ENCODE measurements at places on chromosomes 13 and 19.

DNA sequence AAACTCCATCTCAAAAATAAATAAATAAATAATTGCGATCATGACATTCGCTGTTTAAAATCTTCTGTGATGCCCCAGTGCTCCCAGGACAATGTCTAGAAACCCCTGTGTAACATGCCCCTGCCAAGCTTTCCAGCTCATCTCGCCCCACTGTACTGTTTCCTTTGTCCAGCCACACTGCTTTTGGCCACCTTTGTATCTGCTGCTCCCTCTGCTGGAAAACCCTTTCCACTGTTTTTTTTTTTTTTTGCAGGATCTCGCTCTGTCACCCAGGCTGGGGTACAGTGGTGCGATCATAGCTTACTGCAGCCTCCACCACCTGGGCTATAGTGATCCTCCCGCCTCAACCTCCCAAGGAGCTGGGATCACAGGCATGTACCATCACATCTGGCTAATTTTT lies 7.5 kb downstream of the PLAUR start:
- DNase-seq = no peak

DNA sequence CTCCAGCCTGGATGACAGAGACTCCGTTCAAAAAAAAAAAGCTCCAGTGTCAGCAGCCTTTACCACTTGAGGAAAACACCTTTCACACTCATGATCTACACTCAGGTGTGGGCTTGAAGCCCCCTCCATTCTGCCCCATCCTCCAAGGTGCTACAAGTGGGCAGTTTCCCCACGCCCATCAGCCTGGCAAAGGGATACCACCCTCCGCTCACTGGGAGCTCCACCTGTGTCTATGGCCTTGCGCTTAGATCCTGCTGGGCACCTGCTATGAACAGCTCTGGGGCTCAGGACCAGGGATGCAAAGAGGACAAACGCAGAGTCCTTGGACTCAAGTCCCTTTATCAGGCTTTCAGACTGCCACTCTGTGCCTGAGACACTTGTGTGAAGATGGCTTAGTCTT lies 127.8 kb downstream of the CRYL1 start:
- no peak for DNase-seq

DNA sequence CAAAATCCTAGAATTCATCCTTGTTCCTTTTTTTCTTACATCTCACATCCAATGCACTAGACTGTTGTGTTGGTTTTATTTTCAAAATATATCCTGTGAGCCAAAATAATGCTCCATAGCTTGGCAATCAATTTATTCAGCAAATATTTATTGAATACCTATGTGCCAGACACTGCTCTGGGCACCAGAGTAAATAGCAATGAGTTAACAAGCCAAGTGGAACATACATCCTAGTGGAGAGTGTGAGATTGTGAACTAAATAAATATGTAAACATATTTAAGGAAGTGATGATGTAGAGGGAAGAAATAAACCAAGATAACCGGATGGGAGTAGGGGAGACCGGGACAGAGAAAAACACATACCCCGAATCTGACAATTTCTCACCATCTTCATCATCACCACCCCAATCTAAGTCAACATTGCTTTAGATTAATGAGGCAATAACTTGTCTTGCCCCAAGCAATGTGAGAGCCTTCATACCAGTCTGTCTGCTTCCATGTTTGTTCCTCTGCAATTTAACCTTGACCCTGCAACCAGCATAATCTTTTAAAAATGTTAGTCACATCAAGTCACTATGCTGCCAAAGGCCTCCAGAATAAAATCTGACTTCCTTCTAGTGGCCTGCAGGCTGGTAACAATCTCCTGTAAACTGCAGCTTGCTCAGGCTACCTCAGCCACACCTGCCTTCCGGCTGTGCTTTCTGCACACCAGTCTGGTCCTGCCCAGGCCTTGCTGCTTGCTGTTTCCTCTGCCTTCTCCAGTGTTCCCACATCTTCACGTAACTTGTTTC lies 199.2 kb downstream of the DLEU7 start:
- DNase-seq = no peak

GRCh38 chr13:45336025-45336800 lies 4.8 kb downstream of the TPT1 start:
- no peak for DNase-seq

- DNase-seq = no peak
Measured at GRCh38 chr19:14063105-14063504, 1.2 kb upstream of the PALM3 start.

DNA sequence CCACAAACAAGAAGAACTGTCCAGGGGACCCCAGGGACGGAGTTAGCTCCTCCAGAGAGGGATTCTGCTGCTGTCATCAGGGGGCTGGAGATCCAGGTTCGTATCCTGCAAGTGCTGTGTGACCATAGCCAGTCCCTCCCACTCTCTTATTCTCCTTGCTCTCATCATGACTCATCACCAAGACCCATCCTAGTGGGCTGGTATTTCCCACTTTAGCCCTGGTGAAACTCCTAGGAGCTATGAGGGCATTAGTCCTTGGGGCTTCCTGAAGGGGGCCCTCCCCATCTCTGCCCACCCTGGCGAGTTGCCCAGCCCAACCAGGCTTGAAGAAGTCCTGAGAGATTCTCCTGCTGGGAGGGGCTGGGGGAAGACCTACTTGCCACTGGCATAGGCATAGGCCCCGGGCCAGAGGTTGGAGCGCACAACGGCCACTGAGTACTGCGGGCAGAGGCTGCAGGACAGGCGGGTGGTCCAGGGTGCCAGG lies 7.5 kb upstream of the DMWD start:
- DNase-seq = no peak

- DNase-seq = no peak
Measured at GRCh38 chr13:40814803-40815202, 25.4 kb downstream of the SLC25A15 start.

- no peak for DNase-seq
Measured at GRCh38 chr19:18203408-18203862, 407 bp downstream of the RAB3A start.

GRCh38 chr19:38004521-38005223 lies 97.7 kb downstream of the SIPA1L3 start:
- no peak for DNase-seq

DNA sequence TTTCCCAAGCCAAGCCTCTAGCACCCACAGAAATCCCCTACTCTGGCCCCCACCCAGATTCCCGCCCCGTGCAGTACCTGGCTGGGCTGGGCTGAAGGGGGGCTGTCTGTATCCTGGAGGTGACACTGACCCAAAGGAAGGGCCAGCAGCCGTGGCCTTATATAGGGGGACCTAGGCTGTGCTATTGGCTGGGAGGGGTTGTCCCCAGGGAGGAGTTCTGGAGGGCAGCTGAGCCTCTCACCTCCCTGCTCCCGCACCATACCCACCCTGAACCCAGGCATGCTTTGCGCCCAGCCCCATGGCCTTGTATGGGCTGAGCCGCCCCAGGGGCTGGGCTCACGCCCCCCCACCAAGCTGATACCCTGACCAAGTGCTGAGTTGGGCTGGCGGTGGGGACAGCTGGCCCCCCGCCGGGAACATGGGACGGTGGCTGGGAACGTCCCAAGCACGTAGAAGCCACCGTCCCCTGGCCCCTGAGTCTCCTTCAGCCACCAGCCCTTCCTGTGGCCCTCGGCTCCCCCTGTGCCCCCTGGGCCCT lies at the start of gene CKM:
TSS of gene CKM (minus strand) at position 132 of the 538 bp plus-strand sequence. CDS start 3,162 bp downstream, outside the sequence.
- no peak for DNase-seq

- DNase-seq = no peak
Measured at GRCh38 chr19:46992699-46993535, 26.7 kb upstream of the NPAS1 start.

- no peak for DNase-seq
Measured at GRCh38 chr19:42097461-42097860, 21.5 kb downstream of the ZNF574 start.

- DNase-seq = no peak
Measured at GRCh38 chr19:19113040-19113626, 25.1 kb downstream of the TMEM161A start.

- no peak for DNase-seq
Measured at GRCh38 chr19:8468761-8469373, 24.1 kb downstream of the HNRNPM start.

GRCh38 chr13:76892488-76892887 lies 6.3 kb upstream of the KCTD12 start:
- DNase-seq = no peak

GRCh38 chr19:32197896-32198882 lies 147.2 kb upstream of the ZNF507 start:
- no peak for DNase-seq

GRCh38 chr19:6801485-6802086 lies 29.1 kb downstream of the VAV1 start:
- peak; percentile 59 for DNase-seq

GRCh38 chr13:99980824-99981734 lies 505 bp upstream of the ZIC2 start:
- no peak for DNase-seq

DNA sequence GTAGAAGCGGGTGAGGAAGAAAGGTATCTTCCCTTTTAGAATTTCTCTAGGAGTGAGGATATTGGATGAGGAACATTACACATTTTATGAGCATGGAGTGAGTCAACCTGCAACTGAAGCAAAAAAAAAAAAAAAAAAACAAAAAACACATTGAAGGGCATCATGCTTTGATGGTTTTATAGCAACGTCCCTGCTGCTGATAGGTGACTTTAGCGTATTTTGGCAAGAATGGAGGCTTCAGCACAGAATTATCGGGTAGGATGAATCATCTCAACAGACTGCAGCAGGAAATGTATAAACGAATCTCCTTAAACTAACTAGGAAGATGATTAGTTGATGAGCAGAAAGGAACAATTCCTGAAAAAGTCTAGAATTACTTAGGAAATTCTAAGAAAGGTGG lies 1359.6 kb upstream of the ATXN8OS start:
- no peak for DNase-seq

- no peak for DNase-seq
Measured at GRCh38 chr19:30070968-30071632, 129.1 kb downstream of the URI1 start.

GRCh38 chr19:39133431-39134270 lies 8.1 kb downstream of the PAK4 start:
- no peak for DNase-seq

DNA sequence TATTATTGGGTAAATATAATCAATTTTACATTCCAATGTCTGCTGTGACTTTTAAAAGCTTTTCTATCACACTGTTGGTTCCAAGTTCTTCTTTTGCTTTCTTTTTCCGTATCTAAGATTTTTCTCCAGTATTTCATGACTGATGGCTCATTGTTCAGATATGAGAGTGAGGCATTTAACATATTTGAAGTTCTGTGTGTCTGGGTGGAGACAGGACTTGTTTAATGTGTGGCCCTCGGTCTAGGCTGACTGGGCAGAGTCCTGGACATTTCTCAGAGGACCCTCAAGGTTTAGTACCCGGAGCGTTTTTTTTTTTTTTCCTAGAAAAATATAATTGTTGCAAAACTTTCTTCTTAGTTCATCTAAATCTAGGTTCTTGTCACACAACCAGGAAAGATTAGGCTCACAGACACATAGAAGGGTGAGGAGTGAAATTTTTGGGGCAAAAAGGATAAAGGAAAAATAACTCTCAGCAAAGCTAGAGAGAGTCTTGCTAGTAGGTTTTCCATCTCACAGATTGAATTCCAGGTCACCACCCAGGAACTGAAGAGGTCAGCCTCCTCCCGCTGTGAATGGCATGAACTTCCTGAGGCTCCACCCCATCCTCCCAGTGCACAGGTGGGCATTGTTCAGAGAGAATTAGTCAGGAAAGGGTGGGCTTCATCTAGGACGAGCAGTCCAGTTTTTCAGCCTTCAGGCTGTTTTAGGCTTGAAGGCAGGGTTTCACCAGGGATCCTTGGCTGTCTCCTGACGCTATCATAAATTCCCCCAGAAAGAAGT lies 1002.4 kb upstream of the PCDH9 start:
- DNase-seq = no peak

GRCh38 chr19:15453091-15453578 lies 3.4 kb upstream of the WIZ start:
- no peak for DNase-seq

DNA sequence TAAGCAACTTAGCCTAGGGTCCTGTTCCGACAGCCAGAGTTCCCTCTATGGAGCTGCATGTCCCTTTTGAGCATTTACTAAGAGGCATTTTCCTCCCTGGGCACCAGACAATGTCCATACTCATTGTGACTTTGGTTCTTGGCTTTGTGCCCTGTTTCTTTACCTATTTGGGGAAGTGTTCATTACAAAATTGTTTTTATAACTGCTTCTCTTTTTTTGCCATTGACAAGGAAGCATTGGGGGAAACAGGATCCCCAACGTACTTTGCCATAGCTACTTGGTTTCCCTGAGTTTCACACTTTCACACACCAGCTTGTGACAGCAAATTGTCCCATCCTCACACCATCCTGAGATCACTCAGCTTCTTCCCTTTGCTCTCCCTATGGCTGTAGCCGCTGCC lies 81.1 kb upstream of the SIAH3 start:
- no peak for DNase-seq

GRCh38 chr13:20400774-20401173 lies 124.9 kb downstream of the CRYL1 start:
- no peak for DNase-seq

- no peak for DNase-seq
Measured at GRCh38 chr19:47353307-47353712, 4.2 kb downstream of the DHX34 start.

DNA sequence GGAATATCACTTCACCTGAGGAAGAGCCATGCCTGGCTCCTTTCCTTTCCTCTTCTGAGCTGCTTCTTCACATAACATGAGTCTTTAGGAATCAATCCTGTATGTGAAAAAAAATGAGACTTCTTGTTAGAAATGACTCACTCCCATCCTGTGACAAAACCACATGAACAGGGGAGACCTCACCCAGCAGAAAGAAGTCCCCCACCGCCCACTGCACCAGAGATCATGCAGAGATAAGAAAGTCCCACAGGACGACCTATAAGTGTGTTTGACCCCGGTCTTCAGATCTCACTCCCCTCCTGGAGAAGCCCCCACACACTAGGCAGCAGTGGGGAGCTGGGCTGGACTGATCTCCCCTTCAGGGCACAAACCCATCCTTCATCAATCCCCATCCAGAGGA lies 7.8 kb downstream of the ZNF600 start:
- DNase-seq = no peak

DNA sequence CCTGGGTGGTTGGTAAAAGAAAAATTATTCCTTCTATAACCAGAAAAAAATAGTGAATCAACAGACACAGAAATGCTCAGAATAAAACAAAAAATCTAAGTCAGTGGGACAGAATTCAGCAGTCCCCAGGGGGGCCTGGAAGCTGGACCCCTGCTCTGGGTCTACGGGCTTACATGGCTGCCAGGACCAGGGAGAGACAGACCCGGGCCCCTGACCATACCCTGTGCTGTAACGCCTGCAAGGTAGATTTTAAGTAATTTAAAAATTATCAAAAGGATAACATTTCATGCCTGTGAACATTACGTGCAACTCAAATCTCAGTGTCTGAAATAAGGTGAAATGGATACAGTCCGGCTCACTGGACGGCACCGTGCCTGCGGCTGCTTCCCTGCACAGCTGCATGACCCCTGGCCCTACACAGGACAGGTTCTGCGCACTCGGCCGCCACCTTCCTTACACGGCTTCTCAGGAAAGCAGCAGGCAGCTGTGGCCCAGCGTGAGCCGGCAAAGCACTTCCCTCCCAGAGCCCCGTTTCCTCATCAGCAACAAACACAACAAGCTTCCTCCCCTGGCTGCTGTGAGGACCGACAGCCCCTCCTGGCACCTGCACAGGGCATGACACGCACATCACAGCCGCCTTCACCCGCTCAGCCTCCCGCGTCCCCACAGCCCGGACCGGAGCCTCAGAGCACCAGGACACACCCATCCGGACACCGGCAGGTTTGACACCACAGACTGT lies 22.2 kb downstream of the RASA3 start:
- DNase-seq = peak; percentile 33
